ENCODE measurements at places on chromosomes 2 and 18.

- DNase-seq = peak; percentile 20
These were observed 9.4 kb upstream of the GNLY start for GRCh38 chr2:85684806-85685205.

- no peak for DNase-seq
These were observed 12.4 kb downstream of the EHD3 start for GRCh38 chr2:31246184-31246852.

DNA sequence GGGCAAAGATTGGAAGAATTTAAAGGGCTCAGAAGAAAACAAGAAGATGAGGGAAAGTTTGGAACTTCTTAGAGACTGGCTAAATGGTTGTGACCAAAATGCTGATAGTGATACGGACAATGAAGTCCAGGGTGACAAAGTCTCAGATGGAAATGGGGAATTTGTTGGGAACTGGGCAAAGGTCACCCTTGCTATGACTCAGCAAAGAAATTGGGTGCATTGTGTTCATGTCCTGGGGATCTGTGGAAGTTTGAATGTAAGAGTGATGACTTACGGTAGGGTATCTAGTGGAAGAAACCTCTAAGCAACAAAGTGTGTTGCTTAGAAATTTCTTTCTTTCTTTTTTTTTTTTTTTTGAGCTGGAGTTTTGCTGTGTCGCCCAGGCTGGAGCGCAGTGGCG is 6.0 kb upstream of the IL1A start:
- DNase-seq = no peak

DNA sequence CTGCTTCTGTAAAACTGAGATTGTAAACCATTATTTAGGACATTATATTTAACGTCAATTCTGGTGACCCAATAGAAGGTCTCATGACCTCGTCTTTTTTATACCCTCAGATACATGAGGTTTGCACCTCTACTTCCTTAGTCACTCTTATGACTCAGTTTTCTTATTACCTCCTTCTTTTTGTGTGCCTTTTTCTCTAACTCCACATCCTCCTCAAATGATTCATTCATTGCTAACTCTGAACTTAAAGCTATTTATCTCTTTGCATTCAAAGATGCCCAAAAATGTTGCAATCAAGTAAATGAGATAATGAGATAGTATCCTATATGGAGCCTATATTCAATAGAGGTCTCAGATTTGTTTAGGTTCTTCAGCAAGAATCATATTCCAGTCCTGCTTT is 121.0 kb upstream of the KYNU start:
- DNase-seq = no peak

DNA sequence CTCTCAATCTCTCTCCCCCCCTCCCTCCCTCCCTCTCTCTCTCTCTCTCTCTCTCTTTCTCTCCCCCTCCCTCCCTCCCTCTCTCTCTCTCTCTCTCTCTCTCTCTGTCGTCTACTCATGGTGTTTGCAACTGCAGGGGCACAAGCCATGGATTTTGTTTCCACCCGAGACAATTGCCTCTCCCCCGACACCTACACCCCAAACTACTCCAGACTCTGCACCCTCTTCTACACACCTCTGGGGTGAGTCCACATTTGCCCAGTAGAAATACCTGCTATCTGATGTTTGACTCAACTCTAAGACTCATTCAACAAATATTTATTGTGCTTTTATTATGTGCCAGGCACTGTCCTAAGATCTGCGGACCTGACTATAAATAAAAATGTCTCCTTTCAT is 93.7 kb downstream of the TMEM17 start:
- no peak for DNase-seq

GRCh38 chr18:77078690-77079070 is 53.9 kb downstream of the MBP start:
- peak; percentile 20 for DNase-seq

GRCh38 chr2:124888431-124888830 is 863.3 kb downstream of the CNTNAP5 start:
- DNase-seq = no peak

GRCh38 chr2:230327418-230328154 is 593 bp downstream of the SP140L start:
- no peak for DNase-seq

- no peak for DNase-seq
These were observed 68.9 kb upstream of the HAAO start for GRCh38 chr2:42861321-42861720.

DNA sequence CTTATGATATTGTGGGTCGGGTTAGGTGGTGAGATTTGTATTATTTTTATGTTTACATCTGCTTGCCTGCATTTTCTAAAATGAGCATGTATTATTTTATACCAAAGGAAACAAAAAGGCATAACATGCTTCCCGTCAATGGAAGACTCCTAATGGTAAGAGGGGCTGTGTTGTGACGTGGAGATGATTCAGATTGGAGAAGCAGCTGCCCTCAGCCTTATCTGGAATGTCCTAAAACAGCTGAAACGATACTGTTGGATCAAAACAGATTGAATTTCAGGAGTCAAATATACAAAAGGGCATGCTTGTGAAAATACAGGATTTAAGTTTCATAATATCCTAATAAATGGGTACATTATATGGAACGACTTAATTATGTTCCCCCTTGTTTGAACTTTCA is 19.0 kb downstream of the DGKD start:
- DNase-seq = no peak

- peak; percentile 48 for DNase-seq
These were observed 28.8 kb upstream of the DDX18 start for GRCh38 chr2:117785740-117786139.

DNA sequence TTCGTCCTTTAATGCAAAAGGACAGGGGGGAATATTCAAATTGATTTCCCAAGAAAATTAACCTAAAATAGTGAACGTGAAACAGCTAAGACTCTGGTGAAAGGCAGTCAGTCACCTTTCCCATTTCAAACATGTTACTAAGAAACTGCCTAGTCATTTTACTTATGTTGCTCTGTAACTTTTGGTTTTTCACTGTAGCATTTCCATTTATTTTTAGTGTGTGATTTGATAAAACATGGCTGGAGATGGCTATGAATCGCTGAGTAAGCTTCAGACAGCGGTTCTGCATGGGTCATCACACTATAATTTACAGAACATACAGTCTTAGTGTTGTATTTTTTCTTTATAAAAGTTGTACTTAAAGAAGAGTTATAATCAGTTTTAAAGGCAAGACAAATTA is 16.0 kb upstream of the KIDINS220 start:
- no peak for DNase-seq

- no peak for DNase-seq
These were observed 40.3 kb downstream of the OSBPL6 start for GRCh38 chr2:178234648-178235047.

DNA sequence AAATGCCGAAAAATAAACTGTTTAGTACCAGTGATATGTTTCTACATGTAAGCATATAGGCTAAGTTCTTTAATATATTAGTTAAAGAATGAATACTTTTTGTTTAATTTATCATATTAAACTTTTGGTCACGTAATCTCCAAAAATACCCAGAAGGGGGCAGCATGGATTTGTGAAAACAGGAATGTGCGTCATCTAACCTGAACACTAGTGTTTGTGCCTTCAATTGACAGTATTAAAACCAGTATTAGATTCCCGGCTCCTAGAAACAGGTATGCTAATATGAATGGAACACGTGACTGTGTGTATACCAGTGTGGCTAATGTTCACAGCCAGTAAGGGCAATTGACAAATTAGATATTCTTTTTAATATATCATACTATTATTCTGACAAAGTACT is 51.8 kb downstream of the WDR7 start:
- DNase-seq = no peak
